HEK293T (cell line): ENCODE measurements at places on chromosomes 7 and 10.

DNA sequence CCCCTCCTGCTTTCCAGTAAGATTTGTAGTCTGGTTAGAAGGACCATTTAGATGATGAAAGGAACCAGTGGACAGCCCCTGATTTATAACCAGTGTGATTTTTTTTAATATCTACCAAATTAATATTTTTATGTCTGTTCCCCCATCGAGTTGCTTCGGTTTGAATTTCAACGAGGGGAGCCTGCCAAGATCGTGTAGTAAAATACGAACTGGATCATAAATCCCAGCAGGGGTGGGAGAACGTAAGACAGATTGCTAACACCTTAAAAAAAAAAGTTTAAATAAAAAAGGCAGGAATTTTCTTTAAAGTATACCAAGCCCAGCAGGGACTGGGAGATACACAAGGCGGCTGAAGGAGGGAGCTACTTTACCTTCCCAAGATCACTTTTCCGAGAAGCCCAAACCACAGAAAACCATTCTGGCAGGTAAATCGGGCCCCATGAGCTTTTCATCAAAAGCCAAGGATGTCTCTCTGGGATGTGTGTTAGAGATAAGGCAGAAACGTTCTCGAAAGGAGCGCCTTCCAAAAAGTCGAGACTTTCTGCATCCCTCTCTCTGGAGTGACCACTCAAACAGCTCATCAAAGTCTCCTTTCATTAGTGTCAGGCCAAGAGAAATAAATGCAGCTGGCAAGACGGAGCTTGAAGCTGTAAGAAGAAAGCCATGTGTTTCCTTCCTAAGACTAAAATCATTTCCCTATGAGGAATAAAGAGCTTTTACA is 270.5 kb upstream of the NFE2L3 start:
- no peak for DNase-seq

- no peak for DNase-seq
Measured at GRCh38 chr10:102148275-102148674, 3.9 kb upstream of the NOLC1 start.

DNA sequence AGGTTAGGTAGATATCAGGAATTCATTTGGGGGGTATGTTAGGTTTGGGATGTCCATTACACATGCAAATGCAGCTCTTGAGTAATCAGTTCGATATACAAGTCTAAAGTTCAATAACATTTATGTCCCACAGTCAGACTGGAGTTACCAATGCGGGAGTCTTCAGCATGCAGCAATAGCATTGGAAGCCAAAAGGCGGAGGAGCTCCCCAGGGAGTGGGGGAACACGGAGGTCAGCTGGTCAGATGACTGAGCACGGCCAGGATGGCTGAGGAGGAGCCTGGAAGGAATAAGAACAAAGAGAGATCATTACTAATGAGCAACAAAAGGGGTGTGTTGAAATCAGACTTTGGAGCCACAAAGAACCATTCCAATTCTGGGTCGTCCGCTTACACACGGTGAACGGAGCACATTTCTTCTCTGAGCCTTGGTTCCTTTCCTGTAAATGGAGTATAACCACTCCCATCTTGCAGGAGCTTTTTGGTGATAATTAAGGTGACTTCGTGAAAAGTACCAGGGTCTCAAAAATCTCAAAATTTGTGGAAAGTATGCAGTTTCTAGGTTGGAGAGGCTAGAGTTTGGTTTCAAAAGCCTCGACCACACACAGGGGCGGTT is 478 bp upstream of the ZNF22 start:
- no peak for DNase-seq

DNA sequence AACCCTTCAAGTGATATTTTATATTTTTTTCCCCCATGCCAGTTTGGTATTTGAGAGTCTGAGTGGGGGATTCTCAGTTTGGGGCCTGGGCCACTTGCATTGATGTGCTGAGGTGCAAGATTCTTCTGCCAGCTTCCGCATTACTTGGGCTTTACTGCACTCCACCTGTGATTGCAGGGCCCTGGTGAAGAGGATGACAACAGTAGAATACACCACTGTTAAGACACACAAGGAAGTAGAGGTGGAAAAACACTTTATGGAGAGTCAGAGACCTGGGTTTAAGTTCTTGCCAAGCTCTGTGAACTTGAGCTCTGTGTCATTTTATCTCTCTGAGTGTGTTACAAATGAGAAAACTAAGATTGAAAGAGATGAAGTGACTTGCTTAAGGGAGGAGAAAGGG is 209.4 kb downstream of the LRMDA start:
- DNase-seq: no peak

GRCh38 chr7:149353739-149354504 is 91.9 kb downstream of the ZNF783 start:
- no peak for DNase-seq

GRCh38 chr10:19563388-19564141 is 252.7 kb upstream of the PLXDC2 start:
- no peak for DNase-seq

- no peak for DNase-seq
Measured at GRCh38 chr7:83301416-83301815, 138.7 kb upstream of the PCLO start.

- DNase-seq: no peak
Measured at GRCh38 chr7:36623247-36623646, 101.0 kb downstream of the AOAH start.

- no peak for DNase-seq
Measured at GRCh38 chr10:71715026-71715425, 4.6 kb downstream of the C10orf105 start.

- DNase-seq: no peak
Measured at GRCh38 chr7:131890176-131890575, 333.7 kb upstream of the PODXL start.

DNA sequence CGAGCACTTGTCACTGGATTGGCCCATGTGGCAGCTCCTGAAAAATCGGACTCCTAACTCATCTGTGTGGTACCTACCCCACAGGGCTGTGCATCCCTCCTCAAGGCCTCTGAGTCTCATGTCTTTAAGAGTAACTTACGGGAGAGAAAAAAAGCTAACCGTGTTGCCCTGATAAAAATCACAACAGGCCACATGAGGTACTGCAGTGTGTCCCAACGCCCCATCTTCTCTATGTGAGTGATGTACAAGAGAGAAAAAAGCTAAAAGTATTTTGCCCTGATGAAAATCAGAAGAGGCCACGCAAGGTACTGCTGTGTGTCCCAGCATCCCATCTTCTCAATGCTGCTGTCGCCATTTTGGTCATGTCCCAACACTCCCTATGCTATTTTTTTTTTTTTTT is 41.2 kb upstream of the ADRB1 start:
- no peak for DNase-seq

DNA sequence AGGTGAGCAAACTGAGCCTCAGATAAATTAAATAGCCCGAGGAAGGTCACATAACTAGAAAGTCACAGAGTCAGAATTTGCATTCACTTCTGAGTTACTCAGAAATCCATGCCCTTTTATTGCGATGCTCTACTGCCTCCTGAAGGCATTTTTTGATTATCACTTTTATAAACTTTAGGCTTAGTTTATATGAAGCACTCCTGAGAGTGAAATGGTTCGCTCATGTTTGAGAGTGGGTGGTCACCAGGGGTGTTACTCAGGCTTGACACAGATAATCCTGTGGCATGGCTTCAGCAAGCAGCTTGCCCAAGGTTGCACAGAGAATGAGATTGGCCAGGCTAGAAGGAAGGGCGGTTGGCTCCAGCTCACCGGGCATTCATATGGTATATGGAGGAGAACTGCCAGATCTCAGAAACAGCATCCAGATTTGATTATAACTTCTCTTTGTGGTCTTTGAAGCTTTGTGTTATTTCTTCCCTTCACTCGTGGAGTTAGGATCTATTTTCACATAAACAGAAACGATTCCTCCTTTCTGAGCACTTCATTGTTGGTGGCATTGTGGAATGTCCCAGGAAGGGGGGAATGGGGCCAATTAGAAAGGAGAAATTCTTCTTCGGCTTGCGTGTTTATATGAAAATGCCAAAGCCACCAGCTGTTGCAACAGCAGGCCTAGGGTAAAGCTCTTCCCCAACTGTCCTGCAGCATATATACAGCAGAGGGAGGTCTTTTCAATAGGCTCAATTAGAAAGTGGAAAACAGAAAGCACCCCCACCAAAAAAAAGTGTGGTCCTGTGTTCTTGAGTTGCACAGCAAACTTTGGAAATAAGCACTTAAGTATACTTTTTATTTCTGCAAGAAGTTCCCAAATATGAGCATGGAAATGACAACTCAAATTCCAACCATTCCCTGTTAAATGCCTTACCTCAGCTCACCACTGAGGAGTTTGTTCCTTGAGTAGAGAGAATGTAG is 628.8 kb downstream of the SUGCT start:
- DNase-seq: no peak

- DNase-seq: no peak
Measured at GRCh38 chr10:100025576-100025975, 15.8 kb upstream of the DNMBP start.
